Pulmonary artery endothelial cell (primary cell): ENCODE measurements at places on chromosomes 6 and 20.
A peak's percentile ranks its signal among the peaks of the same experiment; 100 is the strongest.

- DNase-seq, result no peak
Observed at GRCh38 chr6:106250953-106251352, 74.6 kb downstream of the ATG5 start.

- no peak for DNase-seq
Observed at GRCh38 chr20:62288535-62289105, 14.2 kb upstream of the ADRM1 start.

GRCh38 chr20:1565461-1565860 lies 8.0 kb upstream of the SIRPD start:
- no peak for DNase-seq

DNA sequence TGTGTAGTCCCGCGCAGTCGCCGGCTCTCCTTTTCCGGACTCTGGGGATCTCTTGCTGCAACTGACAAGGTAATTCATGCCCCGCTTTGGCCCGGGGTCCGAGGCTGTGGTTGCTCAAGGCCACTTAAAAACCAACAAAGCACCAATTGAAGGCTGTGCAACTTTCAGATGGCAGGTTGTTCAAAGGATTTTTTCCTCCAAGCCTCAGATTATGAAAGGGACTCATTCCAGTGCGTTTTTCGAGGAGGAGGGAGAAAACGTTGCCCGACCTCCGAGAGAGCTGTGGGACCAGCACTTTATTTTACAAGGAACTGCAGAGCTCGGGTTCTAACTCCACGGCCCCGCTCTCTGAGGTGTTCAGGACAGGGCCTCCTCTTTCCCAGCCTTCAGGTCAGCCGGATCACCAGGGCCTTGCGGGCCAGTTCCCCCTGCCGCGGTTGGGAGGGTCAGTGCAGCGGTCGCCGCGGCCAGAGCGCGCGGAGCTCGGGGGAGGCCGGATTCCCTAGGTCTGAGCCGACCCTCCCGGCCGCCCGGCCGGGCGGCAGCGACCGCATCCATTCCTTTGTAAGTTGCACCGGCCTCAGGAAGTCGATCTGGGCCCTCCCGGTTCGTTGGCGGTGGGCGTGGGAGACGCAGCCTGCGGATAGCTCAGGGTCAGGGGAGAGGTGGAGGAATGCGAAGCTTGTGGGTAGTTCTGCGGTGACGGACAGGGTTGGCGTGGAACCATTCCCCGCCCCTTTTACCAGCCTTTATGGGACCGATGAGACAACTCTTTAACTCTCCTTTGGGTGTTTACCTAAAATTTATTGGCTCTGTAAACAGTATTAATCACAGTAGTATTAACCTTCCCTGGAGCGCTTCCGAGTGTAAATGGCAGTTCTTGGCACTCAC lies 1.6 kb downstream of the UTRN start:
- peak; percentile 80 for DNase-seq

GRCh38 chr6:72636215-72636614 lies 14.4 kb downstream of the KCNQ5 start:
- DNase-seq, result no peak

DNA sequence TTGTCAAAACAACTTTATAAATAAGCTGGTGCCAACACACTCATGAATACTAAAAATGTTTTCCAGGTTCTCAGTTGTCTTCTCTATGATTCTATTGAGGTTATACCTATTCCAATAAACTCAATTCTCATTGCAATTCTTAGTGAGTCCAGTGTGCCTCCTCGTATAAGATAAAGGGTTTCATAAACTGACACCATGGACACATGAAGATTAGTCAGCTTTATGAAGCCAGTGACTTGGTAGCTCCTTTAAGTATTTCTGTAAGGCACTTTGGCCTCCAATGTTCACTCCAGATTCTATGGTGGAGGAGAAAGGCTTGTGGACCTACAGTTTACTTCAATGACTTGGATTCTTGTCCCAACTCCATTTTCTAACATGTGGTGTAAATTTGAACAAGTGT lies 521.3 kb upstream of the JARID2 start:
- no peak for DNase-seq

DNA sequence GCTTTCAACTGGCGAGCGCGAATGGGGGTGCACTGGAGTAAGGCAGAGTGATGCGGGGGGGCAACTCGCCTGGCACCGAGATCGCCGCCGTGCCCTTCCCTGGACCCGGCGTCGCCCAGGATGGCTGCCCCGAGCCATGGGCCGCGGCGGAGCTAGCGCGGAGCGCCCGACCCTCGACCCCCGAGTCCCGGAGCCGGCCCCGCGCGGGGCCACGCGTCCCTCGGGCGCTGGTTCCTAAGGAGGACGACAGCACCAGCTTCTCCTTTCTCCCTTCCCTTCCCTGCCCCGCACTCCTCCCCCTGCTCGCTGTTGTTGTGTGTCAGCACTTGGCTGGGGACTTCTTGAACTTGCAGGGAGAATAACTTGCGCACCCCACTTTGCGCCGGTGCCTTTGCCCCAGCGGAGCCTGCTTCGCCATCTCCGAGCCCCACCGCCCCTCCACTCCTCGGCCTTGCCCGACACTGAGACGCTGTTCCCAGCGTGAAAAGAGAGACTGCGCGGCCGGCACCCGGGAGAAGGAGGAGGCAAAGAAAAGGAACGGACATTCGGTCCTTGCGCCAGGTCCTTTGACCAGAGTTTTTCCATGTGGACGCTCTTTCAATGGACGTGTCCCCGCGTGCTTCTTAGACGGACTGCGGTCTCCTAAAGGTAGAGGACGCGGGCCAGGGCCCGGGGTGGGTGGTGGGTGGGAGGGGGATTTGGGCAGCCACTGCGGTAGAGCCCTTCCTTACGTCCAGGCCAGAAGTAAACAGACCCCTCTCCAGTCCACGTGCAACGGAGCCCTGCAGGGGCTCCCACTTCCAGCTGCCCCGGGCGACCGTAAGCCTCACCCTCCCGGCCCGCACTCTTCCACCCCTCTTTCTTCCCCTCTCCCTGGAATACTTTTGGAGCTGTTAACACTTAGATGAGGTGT lies 998 bp downstream of the BMP2 start:
- DNase-seq, result no peak
